ENCODE measurements at places on chromosomes 5 and 9. TPM values are rescaled to one million over a fixed set of nuclear protein-coding genes. Genes with fewer than 3 reads are reported as not detected.

GRCh38 chr5:160685695-160686094 lies 166.3 kb downstream of the ATP10B start:
- peak; percentile 28 for DNase-seq
- no peak overlapping the region for H3K27ac ChIP-seq
- H3K36me3 ChIP-seq, result no peaks in the 10 kb centered on the region
- H3K4me1 ChIP-seq, result no peaks in the 10 kb centered on the region
- no peak overlapping the region for H3K4me3 ChIP-seq

HK3 gene
- 174 TPM for polyA plus RNA-seq

GRCh38 chr5:164002628-164003027 lies 497.2 kb downstream of the MAT2B start:
- H3K27ac ChIP-seq, result no peak overlapping the region
- no peaks in the 10 kb centered on the region for H3K36me3 ChIP-seq
- DNase-seq, result no peak
- no peaks in the 10 kb centered on the region for H3K27me3 ChIP-seq
- no peak overlapping the region for H3K4me3 ChIP-seq
- no peaks in the 10 kb centered on the region for H3K4me1 ChIP-seq

PKD2L2 gene
- polyA plus RNA-seq, result 0.08 TPM

SLCO4C1 gene
- polyA plus RNA-seq, result 2.4 TPM

DNA sequence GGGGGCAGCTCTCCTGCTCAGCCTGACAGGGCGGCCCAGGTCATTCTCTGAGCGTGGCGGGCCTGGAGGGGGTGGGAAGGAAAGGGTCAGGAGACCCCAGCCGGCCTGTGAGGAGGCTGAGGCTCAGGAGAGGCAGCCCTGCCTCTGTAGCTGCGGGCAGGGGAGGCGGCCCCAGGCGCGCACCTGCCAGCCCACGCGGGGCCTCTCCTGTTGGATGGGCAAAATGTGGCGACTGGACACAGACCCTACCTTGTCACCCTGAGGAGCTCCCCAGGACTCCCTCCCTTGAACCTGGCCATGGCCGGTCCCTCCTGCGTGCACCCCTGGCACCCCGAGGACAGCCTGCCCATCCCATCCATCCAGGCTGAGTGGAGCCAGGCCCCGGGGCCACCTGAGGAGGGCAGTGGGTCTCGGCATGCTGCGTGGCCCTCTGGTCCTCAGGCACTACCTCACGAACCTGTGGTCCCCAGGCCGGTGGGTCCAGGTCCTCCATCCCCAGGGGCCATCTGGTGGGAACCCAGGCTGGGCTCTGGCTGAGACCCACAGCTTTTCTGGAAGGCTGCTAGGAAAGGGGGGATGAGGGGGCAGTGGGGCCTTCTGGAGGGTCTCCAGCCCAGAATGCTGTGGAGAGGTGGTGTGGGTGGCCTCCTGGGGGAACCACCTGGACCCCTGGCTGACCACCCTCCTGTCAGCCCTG lies 15.1 kb upstream of the NRARP start:
- H3K4me3 ChIP-seq, result no peak overlapping the region
- no peak overlapping the region for H3K27ac ChIP-seq
- H3K4me1 ChIP-seq, result peaks cover 17% of the 10 kb centered on the region
- no peak for DNase-seq
- H3K27me3 ChIP-seq, result no peaks in the 10 kb centered on the region

YIPF5 gene
- 12.1 TPM for polyA plus RNA-seq

CDKN2A gene
- polyA plus RNA-seq, result 1.6 TPM

Data from CD14-positive monocyte (primary cell).